ENCODE measurements at places on chromosomes 6 and 20.
A peak's percentile ranks its signal among the peaks of the same experiment; 100 is the strongest.

DNA sequence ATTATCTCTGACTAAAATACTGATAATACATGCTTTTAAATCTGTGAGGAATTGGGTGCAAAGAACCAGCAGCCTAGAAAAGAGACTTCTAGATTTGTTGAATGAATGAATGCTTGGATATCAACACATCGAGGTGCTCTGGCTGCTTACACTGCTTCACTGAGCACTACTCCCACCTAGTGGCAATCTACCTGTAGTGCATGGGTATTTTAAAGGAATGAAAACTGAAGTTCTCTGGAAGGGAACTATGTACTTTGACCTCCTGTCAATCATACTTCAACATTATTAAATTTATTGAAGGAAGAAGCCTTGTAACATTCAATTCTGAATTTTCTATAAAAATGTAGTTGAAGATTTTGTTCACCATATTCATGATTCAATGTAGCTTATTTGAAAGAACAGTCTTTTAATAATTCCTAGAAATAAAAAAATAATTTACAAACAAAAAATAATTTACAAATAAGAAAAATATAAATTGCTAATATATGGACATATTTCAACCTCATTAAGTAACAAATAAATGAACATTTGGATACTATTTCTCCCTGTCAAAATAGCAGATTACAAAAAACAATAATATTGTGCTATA, 111.2 kb upstream of the MMS22L start:
- DNase-seq, result no peak

DNA sequence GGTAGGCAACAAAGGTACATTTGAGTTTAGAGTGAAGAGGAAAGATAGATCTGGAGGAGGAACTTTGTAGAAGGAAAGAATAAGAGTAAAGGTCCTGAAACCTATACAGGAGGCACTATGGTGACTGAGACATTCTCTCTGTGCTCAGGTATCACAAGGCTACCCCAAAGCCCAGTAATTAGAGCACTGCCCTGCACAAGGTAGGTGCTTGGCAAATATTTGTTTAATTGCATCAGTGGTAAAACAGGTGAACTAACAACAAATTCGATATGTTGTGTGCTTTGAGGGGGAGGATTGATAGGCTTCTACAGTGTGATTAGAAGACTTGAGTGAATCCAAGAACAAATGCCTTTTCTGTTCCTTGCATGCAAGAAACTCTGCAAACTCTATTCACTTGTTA, 6.8 kb upstream of the TSHZ2 start:
- no peak for DNase-seq

- no peak for DNase-seq
Observed at GRCh38 chr6:34516391-34517324, 39.5 kb downstream of the SPDEF start.

DNA sequence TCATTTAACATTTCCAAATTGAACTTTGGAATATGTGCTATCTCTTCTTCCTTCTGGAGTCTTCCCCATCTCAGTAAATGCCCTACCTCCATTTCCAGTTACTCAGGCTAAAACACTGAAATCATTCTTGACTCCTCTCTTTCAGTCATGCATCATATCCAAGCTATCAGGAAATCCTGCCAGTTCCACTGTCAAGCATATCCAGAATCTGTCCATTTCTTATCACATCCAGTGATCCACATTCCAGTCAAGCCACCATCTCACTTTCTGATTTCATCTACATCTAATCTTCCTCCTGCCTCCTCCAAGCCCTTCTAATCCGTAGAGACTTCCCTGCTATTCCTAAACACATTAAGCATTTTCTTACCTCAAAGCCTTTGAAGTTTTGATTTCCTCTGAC, 15.3 kb upstream of the TBC1D32 start:
- DNase-seq, result no peak

GRCh38 chr6:43761666-43762409, 8.2 kb upstream of the VEGFA start:
- DNase-seq, result no peak

GRCh38 chr6:52603000-52603795, 26.3 kb upstream of the TRAM2 start:
- peak; percentile 16 for DNase-seq

DNA sequence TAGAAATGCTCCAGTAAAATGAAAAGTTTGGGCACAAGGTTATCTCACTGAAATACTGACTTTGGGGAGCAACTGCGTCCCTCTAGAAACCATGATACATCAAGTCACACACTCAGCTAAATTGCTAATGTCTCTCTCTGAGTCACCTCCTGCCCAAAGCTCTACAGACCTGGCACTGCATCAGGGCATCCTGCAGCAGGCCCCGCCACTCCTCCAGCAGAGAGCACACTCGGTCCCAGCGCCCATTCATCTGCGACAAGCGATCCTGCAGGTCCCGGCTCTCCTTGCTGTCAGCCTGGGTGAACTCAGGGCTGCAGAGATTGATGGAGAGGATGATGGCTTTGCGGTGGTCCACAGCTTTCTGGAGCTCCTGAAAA, 329.0 kb downstream of the ESR1 start:
- DNase-seq, result peak; percentile 51

GRCh38 chr6:145045582-145045981, 689.7 kb downstream of the EPM2A start:
- no peak for DNase-seq

Data from T1000 (cell line).